ENCODE measurements at places on chromosomes 13 and 19.
A peak's percentile ranks its signal among the peaks of the same experiment; 100 is the strongest.

- DNase-seq: no peak
Observed at GRCh38 chr19:7226739-7227138, 67.5 kb downstream of the INSR start.

GRCh38 chr13:27398360-27398759 lies 26.1 kb upstream of the GTF3A start:
- no peak for DNase-seq

- no peak for DNase-seq
Observed at GRCh38 chr19:33291623-33292534, 10.5 kb downstream of the CEBPA start.

- peak; percentile 52 for DNase-seq
Observed at GRCh38 chr13:44259045-44260027, 114.3 kb upstream of the SERP2 start.

- no peak for DNase-seq
Observed at GRCh38 chr19:16814526-16815100, 14.6 kb upstream of the SIN3B start.

DNA sequence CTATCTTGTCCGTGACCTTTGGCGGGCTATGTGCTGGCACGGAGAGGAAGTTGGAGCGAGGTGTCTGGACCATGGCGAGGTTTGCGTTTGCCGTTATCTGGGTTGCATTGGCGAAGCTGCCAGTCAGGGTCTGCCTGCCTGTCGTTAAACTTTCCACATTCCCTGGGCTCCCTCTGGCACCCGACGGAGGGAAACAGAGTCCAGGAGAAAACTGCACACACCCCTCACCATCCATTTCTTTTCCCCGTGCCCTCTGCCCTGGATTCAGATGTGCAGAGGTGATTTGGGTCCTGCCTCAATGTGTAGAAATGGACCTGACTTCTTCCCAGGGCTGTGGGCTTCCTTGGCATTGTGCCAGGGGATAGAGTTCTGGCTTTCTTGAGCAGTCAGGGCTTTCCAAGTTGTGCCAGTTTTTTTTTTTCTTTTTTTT lies 142.4 kb downstream of the URI1 start:
- no peak for DNase-seq

DNA sequence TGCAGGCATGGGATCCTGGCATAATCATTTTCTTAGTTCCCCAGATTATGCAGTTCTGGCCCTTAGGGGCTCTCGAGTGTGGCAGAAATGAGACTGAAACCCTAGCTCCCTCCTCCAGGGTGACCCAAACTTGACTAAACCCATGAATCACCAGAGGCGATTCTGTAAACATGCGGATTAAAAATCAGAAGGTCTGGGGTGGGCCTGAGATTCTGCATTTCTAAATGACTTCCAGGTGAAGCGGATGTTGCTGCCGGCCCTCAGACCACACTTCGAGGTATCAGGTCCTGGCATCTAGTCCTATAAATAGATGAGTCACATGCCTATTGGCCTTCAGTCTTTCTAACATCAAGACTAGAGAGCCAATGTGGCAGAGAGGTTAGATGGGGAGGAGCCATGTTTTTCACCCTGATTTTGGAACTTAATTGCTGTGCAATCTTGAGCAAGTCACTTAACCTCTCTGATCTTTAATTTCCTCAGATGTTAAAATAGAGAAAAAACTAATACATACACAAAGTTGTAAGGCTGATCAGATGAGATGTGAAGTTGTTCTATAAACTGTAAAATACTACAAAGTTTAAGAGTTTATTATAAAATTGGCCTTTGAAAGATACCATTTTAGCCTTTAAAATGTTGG lies 431.2 kb downstream of the FOXO1 start:
- DNase-seq: no peak

- no peak for DNase-seq
Observed at GRCh38 chr13:79723519-79724024, 242.6 kb downstream of the NDFIP2 start.

GRCh38 chr19:43606569-43607229 lies 5.2 kb upstream of the SRRM5 start:
- no peak for DNase-seq

- peak; percentile 31 for DNase-seq
Observed at GRCh38 chr19:52941941-52942385, 18.7 kb upstream of the ZNF888 start.

GRCh38 chr19:2201473-2202148 lies 34.5 kb downstream of the PLEKHJ1 start:
- no peak for DNase-seq

GRCh38 chr19:2488942-2489731 lies 13.2 kb downstream of the GADD45B start:
- DNase-seq: no peak

DNA sequence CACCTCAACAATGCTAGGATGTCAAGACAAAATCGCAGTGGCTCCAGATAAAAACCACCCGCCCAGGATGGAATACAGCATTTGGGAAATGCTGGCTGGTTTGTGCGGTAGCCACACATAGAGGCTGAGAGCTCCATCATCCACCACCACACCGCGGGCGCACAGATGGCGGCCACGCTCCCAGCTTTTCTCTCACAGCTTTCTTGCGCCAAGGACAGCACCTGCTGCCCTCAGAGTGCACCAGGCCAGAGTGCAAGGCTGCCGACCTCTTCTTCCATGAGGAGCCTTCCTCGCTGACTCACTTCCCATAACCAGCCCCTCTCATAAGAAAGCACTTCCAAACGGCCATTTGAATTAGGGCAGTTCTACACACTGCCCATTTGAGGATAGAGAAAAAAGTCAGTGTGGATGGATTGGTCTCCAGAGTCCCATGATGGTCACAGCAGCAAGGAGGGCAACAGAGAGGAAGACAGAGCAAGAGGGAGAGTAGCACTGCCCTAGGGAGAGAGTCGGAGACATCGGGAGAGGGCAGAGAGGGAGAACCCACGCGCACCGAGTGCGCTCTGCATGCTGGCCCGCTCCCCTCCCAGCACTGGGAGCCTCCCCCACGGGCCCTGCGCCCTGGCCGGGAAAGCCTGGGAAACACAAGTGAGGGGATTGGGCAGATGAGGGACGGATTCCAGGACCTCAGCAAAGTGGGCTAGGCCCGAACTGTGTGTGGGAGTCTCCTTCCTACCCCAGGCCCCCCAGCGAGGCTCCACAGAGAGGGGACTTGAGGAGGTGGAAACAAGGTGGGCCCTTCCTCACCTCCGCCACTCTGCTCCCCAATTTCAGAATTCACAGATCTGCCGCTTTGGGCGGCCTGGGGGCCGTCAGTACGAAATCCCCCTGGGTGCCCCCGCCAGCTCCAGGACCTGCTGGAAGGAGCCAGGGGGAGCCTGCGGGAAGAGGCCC lies 156.9 kb downstream of the USP12 start:
- DNase-seq: no peak

DNA sequence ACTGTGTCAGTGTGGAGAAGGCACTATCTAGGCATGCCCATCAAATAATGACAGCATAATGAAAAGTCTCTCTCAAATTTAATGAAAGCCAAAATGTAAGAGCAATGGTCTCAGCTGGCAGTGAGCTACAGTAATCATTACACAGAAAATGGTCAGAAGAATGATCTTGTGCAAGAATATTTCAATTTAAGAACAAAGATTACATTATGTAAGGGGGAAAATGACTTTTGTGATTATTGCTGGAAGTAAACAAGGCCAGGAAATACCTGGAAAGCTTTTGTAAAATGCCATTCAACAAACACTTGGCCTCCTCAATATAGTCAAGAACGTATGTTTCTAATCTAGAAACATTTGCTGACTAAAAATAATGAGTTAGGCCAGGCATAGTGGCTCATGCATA lies 89.1 kb downstream of the CAB39L start:
- no peak for DNase-seq

DNA sequence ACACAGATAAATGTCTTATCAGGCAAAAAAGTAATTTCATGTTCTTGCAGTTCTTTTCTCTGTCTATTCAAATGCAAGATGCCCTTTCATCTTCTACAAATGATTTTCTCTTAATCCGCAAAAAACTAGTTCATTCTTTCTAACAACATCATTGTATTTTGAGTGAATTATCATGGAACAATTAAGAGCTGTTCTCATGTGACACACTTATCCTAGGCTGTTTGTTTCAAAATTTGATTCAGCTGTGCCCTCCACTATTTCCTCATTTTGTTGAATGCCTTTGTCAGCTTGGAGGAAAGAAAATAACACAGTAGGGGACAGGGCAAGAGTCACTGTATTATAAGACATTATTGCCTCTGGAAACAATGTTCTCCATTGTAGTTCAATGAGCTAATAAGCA lies 396.9 kb downstream of the KCTD12 start:
- no peak for DNase-seq

GRCh38 chr13:110815471-110816204 lies 99.2 kb downstream of the ANKRD10 start:
- no peak for DNase-seq

DNA sequence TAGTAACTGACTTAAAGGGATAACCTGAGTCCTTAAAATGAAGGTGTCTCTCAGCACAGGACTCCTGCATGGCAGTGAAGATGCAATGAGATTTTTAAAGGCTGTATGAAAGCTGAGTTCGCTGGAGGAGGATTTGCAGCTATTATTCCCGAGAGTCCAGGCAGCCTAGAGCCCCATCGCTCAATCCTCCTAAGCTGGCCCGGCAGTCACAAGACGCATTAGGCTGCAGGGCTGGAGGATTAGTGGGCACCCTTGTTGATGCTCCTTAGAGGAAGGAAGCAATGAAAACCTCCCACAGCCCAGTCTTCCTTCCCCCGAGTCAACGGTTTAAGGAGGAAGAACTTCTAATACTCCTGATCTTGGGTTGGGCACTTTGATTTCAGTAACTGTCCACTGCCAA lies 239.5 kb downstream of the EFNB2 start:
- DNase-seq: no peak

- DNase-seq: no peak
Observed at GRCh38 chr13:29284726-29285125, 310.8 kb downstream of the SLC7A1 start.

GRCh38 chr19:30426864-30427263 lies 54.7 kb downstream of the ZNF536 start:
- DNase-seq: no peak

- no peak for DNase-seq
Observed at GRCh38 chr19:50548191-50549058, 19.8 kb downstream of the LRRC4B start.

GRCh38 chr13:66703597-66703996 lies 526.5 kb downstream of the PCDH9 start:
- no peak for DNase-seq

GRCh38 chr19:45413497-45413896 lies 7.1 kb downstream of the POLR1G start:
- no peak for DNase-seq

DNA sequence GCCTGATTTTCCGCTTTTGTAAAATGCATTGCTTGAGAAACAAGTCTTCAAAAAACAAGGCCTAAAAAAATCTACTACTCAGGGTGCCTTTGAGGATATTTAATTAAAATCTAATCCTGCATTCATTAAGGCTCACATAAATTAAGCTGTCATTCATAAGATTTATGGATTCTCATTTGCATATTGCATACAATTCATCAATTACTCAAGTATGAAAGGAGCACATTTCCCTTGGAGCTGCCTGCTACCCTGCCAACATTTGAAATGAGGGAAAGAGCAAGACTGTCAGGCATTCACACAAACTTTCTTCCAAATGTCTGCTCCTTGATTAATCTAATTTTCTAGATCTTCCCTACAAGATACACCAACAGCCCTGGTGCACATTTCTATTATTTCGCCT lies 140.0 kb downstream of the DACH1 start:
- no peak for DNase-seq

DNA sequence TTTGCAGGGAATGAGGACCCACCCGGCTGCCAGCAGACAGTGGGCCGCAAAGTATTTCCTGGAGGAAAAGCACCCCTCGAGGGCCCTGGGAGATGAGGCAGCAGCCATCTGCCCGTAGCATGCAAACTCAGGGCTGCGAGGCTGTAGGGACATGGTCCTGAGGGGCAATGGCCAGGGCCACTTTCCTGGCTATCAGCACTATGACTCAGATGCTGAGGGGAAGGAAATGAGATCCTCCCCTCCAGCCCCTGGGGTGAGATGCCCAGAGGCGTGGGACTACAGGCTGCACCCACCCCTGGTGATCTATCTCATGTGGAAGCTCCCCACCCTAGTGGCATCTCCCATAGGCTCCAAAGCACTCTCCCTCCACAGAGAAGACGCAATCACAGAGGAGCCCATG lies 80.1 kb downstream of the SLC7A1 start:
- DNase-seq: no peak

- no peak for DNase-seq
Observed at GRCh38 chr13:34408640-34409039, 533.4 kb upstream of the NBEA start.

GRCh38 chr13:114151031-114151430 lies 18.6 kb upstream of the RASA3 start:
- no peak for DNase-seq

- no peak for DNase-seq
Observed at GRCh38 chr13:75357576-75358289, 124.2 kb downstream of the TBC1D4 start.

DNA sequence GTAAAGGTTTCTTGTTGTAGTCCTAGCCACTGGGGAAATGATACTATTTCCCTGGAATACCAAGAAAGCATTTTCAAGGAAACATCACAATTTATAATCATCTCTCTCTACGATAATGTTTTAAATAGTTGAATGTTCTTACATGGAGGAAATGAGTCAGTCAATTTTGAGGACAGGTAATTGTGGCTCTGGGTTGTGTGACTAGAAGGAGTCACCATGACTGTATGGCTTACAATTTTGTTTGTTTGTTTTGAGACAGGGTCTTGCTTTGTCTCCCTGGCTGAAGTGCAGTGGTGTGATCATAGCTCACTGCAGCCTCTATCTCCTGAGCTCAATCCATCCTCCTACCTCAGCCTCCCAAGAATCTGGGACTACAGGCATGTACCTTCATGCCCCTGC lies 47.4 kb downstream of the COG3 start:
- DNase-seq: no peak

GRCh38 chr19:46499692-46500091 lies 4.0 kb upstream of the PNMA8B start:
- no peak for DNase-seq

GRCh38 chr19:48591021-48591420 lies 15.5 kb upstream of the SPACA4 start:
- DNase-seq: no peak

DNA sequence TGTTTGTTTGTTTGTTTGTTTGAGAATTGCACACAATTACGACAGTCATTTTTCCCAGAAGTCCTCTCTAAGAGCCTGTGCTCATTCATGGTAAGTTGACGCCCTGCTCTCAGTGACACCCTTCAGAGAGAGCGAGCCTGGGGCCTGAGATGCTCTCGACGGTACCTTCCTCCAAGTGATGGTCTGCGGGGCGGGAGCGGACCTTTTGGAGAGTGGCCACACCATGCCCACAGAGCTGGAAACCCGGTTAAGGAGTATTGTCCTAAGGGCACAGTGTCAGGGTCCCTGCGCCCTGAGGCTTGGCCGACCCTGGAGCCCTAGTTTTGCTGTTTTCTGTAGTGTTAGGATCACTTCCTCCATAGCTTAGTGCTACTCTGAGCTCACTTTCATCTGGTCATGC lies 3.6 kb downstream of the POP4 start:
- DNase-seq: no peak

Measured in activated CD4-positive, CD25-positive, alpha-beta regulatory T cell treated with anti-CD3 and anti-CD28 coated beads, Interleukin-2, amount 50 U/mL, for 72 hours (primary cell).